ENCODE measurements at places on chromosomes 2 and 18.

DNA sequence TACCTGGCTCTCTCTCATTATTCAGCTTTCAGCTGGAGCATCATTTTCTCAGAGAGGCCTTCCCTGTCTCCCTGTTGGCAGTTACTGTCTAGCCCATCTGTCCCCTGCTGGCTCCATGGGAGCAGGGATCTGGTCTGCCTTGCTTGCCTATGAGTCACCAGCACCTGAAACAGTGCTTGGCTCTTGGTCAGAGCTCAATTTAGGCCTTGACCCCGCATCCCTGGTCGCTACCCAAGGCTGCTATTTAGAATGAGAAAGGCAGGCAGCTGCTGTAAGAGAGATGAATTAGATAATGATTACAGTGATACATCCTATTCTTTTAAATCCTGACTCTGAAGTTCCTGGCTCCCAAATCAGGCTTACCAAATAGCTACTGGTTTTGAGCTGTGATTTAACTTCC lies 32.9 kb downstream of the KCNE4 start:
- no peak for DNase-seq

GRCh38 chr2:53787614-53788289 lies 908 bp downstream of the ERLEC1 start:
- no peak for DNase-seq

- no peak for DNase-seq
These were observed 24.9 kb downstream of the CCBE1 start for GRCh38 chr18:59672235-59672711.

GRCh38 chr18:61553045-61553659 lies 219.9 kb downstream of the CDH20 start:
- no peak for DNase-seq

- DNase-seq: no peak
These were observed 163.8 kb downstream of the WDPCP start for GRCh38 chr2:63424329-63425078.

DNA sequence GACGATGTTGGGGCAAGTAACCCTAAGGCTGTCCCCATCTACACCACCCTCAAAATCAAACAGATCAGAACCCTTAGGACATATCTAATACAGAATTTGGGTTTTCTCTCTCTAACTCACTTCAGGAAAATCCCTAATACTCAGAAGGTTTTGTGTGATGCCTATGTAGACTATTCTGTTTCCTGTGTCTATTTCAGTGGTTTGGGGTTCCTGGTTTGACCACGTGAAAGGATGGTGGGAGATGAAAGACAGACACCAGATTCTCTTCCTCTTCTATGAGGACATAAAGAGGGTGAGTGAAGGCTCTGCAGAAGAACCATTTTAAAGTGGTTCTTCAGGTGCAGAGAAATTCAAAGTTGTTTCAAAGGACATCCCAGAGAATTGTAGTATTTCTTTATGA lies 16.3 kb downstream of the SULT1C2 start:
- no peak for DNase-seq

DNA sequence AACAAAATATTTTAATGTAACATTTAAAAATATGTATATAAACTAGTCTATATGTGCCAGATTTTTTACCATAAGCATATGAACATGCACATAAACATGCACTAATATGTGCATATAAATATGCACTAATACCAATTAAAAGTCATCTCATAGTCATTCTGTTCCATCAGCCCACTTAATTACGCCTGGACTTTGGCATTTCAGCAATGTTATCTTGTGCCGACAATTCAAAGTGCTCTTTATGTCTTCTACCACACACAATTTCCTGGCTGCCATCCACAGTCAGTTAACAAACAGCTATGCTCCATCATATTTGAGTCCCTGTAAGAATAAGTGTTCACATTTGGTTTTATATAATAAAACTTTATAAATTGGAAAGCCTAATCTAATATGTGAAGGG lies 92.6 kb upstream of the TSPYL6 start:
- DNase-seq: no peak

- no peak for DNase-seq
These were observed 65.4 kb downstream of the HIBCH start for GRCh38 chr2:190254063-190254850.

GRCh38 chr2:96485751-96486651 lies 19.2 kb downstream of the NEURL3 start:
- DNase-seq: peak; percentile 66

DNA sequence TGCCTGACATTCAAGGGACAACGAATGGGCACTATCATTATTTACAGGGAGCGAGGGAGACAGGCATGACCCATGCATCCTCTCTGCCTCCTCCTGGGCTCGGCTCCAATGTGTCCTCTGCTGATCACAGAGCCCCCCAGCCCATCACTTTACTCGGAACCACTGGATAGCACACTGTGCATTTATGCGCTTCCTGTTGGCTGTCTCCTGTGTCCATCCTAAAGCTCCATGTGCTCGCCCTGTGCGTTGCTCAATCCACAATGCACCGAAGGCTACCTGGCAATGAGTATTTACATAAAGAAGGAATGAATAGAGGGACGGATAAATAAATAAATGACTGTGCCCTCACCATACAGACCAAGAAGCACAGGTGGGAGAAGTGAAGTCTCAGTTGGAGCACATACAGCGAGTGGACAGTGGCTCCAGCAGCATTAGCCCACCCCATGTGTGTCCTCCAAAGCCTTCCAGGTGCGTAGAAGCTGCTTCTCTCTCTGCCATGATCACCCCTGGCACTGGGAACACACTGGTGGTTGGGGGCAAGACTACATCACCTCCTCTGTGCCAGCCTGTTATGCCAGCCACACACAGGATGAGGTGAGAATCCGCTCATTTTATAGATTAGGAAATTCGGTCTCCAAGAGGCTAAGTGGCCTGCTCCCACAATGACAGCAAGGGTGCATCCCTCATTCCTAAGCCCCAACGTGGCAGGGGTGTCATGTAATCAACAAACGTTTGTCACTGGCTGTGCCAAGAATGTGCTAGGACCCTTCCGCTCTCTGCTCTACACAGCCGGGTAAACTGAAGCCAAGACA lies 2.3 kb upstream of the GDF7 start:
- DNase-seq: no peak

- no peak for DNase-seq
These were observed 14.2 kb downstream of the MTX2 start for GRCh38 chr2:176283291-176284068.

DNA sequence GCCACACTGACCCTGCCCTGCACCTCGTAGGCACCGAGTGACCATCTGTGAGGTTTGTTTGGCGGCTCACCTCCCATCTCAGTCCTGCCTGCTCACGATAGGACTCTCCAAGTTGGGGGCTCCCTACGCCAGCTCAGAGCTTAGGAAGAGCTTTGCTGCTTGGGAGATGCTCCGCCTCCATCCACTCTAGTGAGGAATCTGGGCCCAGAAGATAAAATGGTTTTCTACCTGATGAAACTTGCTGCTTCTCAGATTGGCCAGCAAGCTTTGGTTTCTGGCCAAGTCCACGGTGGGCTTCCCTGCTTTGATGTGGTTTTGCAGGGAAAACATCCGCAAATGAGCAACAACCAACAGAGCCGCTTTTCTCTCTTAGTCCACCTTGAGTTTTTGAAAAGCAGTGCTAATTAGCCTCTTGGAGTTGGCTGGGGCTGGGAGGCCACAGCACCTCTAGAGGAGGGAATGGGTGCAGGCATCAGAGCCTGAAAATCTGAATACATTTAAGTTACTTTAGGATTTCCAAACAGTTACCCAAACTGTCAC lies 42.2 kb downstream of the THNSL2 start:
- no peak for DNase-seq

DNA sequence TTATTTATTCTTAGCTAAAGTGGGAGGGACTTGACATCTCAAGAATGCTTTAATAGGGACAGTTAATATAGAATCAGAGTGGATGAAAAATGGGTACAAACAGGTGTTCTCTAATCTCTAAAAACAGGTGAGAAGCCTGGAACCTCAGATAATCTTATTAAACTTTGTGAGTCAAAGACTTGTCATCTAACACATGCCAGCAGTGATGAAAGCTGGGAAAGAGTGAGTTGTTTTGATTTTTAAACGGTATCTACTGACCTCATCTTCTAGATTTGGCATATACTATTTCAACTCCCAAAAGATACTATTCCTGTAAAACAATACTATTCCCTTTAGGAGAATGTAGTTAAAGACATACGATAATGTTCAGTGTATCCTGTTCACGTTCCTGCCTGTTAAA lies 103.4 kb downstream of the CCDC141 start:
- no peak for DNase-seq

DNA sequence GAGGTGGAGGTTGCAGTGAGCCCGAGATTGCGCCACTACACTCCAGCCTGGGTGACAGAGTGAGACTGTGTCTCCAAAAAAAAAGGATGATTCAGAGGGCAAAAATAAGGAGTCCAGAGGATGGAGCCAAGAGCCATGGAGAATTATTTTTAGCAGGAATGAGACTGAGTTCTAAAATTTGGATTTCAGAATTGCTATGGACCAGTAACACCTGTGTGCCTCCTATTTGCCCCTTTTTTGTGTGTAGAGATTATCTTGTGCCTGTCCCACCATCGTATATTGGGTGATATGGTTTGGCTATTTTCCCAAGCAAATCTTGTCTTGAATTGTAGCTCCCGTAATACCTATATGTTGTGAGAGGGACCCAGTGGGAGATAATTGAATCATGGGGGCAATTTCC lies 16.4 kb upstream of the RGPD8 start:
- no peak for DNase-seq

DNA sequence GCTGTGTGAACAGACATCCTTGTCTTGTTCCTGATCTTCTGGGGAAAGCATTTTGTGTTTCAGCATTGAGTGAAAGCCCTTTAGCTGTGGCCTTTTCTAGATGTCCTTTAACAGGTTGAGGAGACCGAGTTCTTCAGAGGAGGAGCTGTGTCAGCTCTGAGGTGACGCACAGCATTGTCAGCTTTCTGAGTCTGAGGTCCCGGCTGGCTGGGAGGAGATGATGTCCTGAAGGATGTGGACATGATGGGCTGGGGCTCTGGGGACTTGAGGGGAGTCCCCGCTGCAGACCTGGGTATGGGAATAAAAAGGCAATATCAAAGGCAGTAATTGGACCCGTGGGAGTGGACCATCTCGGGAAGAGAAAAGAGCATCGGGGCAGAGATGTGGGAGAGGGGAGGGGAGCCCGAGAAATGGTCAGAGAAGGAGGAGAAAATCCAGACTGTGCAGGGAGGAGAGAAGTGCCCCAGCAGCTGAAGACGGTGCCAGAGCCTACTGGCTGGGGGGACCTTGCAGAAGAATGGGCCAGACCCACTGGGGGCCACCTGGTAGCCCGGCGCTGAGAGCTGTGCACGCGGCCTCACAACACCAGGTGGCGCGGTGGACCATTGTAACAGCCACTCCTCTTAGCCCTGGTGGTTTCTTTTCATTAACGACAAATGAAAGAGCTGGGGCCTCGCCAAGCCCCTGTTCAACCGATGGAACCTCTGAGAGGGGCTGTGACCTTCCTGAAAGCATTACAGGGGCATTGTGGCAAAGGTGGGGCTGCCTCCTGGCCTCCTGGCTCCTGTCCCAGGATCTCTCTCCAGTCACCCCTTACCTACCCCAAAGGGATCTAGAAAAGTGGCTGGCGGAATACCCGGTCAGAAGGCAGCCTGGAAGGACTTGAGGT lies 61.6 kb downstream of the ST3GAL5 start:
- DNase-seq: peak; percentile 74

DNA sequence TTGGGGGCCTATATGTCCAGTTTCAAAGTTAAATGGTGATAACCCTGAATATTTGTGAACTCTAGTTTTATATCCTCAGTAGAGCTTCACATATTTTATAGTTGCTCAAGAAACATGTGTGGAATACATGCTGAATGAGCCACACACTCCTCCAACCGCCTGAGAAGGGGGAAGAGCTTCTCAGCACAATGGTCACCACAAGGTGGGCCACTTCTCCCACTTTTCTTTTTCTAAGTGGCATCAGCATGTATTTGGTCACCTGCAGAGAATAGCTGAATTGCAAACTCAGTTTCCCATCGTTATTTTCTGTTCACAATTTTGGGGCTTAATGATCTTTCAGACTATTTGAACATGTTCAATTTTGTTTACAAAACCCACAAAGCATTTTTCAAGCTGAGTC lies 340.5 kb downstream of the PARD3B start:
- DNase-seq: no peak

Measured in stimulated activated CD4-positive, alpha-beta T cell treated with anti-CD3 and anti-CD28 coated beads, Interleukin-12 subunit alpha, Interleukin-12 subunit beta, amount 100 ng/mL, for 24 hours (primary cell).